Kidney epithelial cell (primary cell): ENCODE measurements at places on chromosomes 16 and 17.

GRCh38 chr17:48609033-48609432 is 1.8 kb downstream of the HOXB7 start:
- no peak for DNase-seq

- no peak for DNase-seq
Observed at GRCh38 chr17:35132099-35132498, 10.0 kb downstream of the NLE1 start.

DNA sequence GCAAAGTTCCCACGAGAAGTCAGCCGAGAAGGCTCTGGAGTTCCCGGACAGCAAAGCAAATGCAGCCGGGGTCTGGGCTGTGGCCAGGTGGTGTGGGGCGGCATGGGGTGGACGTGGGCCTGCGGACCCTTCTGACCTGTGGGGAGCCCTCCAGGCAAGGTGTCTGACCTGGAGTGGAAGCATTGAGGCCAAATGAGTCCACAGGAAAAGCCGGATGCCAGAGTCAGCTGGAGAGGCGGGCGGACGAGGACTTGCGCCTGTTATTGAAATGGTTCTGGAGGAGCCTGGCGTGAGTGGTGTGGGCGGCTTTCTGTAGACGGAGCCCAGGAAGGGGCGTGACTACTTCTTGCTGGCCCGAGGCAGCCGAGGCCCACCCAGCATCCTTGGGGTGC is 50.5 kb upstream of the ZNF750 start:
- no peak for DNase-seq

DNA sequence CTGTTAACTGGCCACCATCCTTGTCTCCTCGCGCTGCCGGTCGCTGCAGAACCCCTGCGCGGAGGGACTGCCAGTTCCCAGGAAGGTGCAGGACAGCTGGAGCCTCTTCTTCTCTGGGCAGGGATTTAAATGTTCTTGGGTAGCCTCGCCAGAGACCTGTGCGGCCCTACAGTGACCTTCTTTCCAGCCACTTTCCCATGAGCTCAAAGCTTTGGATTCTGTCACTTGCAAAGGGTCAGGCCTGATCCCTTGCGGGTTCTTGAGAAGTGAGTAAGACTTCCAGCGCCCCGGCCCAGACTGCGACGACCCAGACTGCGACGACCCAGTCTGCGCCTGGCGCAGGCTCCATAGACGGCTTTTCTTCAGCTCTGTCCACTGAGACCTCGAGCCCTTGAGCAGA is 1.4 kb upstream of the SLFN5 start:
- DNase-seq = no peak

- no peak for DNase-seq
Observed at GRCh38 chr17:45841883-45842525, 2.7 kb upstream of the SPPL2C start.

- DNase-seq = no peak
Observed at GRCh38 chr16:64167936-64168335, 953.9 kb downstream of the CDH11 start.

- DNase-seq = no peak
Observed at GRCh38 chr16:57270221-57271062, 14.0 kb downstream of the PLLP start.

DNA sequence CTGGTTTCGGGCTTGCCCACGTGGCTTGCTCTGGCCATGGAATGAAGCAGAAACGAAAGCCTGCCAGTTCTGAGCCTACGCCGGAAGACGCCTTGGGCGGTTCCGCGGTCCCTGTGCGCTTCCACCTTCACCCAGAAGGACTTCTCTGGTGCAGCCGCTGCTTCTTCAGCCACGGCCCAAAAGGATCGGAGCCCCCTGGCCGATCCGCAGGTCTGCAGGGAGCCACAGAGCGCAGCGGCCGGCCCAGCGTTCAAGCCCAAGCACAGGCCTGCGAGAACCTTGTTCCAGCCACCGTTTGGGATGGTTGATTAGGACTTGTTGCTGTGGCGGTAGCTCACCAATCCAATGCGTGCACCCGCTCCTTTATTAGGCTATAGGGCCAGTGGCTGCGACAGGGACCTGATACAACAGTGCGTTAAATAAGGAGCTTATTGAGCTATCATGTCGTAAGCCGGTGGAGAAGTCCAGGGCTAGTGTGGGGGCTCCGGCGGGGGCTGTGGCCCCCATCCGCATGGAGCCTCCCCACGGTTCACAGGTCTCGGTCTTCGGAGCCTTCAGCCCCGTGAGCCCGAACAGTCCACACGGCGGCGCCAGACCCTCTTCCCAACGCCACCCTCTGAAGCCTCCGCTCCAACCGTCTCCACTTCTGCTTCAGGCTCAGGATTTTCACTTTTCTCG is 10.2 kb upstream of the MPP2 start:
- no peak for DNase-seq

DNA sequence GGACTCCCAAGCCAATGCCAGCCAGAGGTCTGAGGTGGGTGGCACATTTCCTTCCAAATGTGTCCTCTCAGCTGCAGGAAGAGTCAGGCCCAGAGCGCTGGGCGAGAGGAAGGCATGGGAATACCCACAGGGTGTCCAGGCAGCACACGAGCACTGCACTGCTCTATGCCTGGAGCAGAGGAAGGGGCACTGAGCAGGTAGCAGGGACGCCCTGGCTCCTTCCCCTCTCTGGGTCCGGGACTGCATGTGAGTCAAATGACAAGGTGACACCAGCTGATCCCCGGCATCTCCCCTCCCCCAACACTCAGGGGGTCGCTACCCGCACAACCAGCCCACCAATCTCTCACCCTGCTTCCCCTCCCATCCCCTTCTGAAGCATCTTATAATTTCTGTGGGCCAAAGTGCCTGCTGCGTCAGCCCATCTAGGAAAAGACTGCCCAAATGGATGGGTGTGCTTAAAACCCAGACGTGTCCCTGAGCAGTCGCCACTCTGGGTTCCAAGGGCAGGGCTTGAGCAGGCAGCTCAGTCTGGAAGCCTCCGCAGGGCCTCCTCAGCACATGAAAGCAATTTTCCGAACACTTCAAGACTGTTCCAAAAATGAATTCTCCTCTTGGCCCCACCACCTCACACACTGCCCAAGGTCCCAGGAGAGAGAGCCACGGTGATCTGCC is 12.0 kb upstream of the BCAR1 start:
- DNase-seq = no peak

GRCh38 chr16:10181196-10182162 is 749 bp downstream of the GRIN2A start:
- no peak for DNase-seq

DNA sequence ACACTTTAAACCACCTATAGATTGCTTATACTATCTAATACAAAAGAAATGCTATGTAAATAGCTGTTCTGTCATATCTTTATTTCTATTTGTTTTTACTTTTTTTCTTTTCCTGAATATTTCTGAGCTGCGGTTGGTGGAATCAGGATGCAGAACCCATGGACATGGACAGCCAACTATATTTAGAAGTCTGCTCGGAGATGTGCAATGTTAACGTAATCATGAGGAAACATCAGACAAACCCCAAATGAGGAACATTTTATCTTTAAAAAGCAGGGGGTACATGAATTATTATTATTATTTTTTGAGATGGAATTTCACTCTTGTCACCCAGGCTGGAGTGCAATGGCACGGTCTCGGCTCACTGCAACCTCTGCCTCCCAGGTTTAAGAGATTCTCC is 31.4 kb upstream of the GHDC start:
- DNase-seq = no peak

- no peak for DNase-seq
Observed at GRCh38 chr16:87288753-87289362, 28.3 kb downstream of the C16orf95 start.

DNA sequence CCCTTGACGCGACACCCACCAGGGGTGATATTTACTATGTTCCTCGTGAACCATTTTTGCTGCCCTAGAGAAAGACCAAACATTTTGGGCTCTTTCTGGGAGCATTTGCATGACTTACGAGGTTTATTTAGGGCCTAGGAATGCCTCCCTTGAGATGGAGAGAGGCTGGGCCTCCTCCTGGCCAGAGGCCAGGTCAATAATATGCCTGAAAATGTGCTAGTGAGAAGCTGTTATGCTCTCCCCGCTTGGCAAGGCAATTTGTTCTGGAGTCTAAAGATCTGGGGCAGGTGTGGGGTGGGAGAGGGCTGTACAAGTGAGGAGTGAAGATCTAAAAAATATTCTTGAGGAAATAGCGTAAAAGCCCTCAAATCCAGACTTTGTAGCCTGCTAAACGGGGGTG is 587.3 kb upstream of the CDH5 start:
- DNase-seq = no peak

- DNase-seq = no peak
Observed at GRCh38 chr17:13055131-13055530, 37.3 kb upstream of the ELAC2 start.

- no peak for DNase-seq
Observed at GRCh38 chr16:84369105-84369504, 767 bp downstream of the ATP2C2 start.

GRCh38 chr16:19505600-19506303 is 16.1 kb downstream of the GDE1 start:
- no peak for DNase-seq

DNA sequence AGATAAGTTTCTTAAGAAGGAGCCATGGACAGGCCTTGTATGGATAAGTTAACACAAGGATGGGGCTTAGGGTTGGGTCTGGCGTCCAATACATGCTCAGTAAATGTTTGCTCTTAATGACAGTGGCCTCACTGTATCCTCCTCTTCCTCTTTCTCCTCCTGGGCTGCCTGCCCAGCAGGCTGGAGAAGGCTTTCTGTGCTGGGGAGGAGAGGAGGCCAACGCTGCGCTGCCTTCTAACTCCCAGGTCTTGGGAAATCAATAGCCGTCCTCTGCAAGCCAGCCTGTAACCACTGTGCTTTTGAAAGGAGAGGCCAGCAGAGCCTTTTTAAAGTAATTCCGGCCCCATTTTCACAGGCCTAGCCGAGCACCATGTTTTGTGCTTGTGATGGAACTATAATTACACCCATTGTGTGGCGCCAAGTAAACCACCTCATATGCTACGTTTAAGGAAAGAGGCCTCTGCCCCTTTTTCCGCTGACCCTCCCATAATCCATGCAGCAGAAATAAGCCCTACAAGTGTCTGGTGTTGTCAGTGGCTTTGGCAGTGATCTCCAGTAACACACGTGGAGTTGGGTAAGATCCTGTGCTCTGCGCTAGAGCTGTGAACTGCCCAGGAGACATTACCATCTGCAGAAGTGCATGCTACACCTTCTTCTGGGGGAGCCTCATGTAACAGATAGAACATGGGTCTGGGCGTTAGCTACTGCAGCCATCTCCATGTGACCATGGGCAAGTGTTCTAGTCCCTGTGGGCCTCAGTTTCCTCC is 368.2 kb downstream of the SNX29 start:
- DNase-seq = no peak

DNA sequence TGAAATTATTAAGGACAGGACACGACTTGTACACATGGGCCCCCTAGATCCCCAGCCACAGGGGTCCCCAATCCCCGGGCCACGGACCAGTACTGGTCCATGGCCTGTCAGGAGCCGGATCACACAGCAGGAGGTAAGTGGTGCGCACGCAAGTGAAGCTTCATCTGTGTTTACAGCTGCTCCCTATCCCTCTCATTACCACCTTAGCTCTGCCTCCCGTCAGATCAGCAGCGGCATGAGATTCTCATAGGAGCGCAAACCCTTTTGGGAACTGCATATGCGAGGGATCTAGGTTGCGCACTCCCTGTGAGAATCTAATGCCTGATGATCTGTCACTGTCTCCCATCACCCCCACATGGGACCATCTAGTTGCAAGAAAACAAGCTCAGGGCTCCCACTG is 137.8 kb upstream of the ZFHX3 start:
- no peak for DNase-seq
